Sciatic nerve (tissue), 2 donors: ENCODE measurements at places on chromosomes 5 and 9. TPM values are rescaled to one million over a fixed set of nuclear protein-coding genes. Genes with fewer than 3 reads are reported as not detected.

FCN1 gene
- 16.1 TPM for total RNA-seq

OMD gene
- 35.7 TPM for total RNA-seq

FIBCD1 gene
- not detected for total RNA-seq

ACOT12 gene
- total RNA-seq, result not detected

DNA sequence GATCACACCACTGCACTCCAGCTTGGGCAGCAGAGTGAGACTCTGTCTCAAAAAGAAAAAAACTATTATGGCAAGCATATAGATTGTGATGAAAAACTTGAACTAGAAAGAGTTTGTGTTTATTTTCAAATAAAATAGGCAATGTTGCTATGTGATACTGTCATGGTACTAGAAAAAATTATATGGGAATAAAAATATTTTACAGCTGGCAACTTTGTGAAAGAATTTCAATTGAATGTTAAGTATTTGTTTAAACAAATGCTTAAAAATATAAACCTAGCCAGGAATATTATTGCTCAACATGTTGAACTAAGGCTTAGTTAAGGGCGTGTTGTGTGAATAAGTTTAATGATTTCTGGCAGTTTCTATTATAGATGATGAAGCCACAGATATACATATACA, 31.7 kb downstream of the HSDL2 start:
- no peak for DNase-seq

- no peak for DNase-seq
Measured at GRCh38 chr5:60436518-60436917, 263.4 kb downstream of the DEPDC1B start.

DNA sequence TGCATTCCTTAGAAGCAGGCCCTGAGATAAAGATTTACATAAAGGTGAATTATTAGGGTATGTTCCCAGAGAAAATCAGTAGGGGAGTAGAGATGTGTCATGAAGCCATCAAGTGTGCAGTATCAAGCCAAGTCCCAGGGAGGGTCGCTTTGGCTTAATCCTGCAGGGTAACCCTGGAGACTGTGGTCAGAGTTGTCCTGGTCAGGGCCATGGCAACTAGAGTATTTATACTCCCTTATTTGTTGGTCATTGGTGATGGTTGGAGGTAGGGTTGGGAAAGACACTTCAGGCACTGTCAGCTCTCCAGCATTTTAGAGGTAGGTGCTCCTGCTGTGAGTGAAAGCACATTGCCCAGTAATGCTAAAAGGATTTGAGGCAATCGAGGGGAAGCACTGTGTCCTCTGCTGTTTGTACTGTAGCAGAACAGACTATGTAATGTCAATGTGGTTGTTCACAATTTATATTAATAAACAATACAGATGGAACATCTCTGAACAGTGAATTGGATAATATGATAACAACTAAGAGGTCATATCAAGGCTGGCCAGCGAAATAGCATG, 108.9 kb downstream of the GDNF start:
- DNase-seq, result no peak

- DNase-seq, result no peak
Measured at GRCh38 chr9:35962126-35962906, 4.4 kb upstream of the OR2S2 start.

- DNase-seq, result no peak
Measured at GRCh38 chr5:108472237-108472636, 90.3 kb upstream of the FBXL17 start.
